ENCODE measurements at places on chromosomes 11 and 22. TPM values are rescaled to one million over a fixed set of nuclear protein-coding genes. Genes with fewer than 3 reads are reported as not detected.

Gene SMC1B
- 0.59 TPM for total RNA-seq

Gene GLYATL1
- not detected for total RNA-seq

Gene PCSK7
- total RNA-seq = 160 TPM

DNA sequence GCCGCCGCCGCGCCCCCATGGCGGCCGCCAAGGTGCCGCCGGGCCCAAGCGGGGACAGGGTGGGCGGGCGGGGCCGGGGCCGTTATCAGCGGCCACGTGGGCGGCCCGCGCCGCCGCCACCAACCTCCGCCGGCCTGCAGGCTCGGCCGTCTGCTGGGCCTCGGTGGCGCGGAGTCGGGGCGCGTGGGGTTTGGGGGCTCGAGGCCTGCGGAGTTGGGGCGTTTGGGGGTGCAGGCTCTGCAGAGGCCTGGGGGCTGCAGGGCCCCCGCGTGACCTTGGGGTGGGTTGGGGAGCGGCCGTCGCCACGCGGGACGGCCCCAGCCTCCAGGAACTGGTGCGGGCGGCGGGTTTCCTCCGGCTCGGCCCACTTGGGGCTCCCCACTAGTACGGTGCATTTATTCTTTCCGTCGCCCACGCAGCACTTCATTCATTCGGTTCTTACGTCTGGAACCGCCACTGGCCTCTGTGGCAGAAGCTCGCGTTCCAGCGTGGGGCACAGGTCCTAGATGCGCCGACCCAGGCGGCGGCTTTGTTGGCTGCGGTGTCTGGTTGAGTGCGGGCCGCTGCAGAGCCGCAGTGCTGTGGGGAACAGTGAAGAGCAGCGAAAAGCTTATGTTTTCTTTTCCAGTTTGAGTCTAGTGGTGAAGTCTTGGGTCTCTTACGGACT lies 740 bp upstream of the TRMT2A start:
- DNase-seq = peak; percentile 88

- DNase-seq = no peak
Measured at GRCh38 chr22:35349368-35349703, 31.6 kb upstream of the HMOX1 start.

DNA sequence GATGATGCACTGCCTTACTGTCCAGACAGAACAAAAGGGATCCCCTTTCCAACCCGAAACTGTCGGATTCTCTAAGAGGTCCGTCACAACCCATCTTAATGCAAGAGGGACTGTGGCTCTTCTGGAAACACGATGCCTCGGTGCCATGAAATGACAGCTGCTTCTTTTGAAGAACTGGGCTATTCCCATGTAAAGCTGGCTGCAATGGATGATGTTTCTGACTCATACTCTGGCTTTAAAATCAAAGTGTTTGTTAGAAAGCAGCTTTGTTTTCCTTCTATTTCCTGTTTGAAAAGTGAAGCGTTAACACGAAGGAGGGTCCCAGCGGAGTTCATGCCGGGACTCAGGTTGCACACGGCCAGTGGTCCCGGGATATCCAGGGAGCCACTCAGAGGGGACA lies 3.1 kb downstream of the TP53AIP1 start:
- DNase-seq = no peak
